ENCODE measurements at places on chromosomes 7 and 10.

DNA sequence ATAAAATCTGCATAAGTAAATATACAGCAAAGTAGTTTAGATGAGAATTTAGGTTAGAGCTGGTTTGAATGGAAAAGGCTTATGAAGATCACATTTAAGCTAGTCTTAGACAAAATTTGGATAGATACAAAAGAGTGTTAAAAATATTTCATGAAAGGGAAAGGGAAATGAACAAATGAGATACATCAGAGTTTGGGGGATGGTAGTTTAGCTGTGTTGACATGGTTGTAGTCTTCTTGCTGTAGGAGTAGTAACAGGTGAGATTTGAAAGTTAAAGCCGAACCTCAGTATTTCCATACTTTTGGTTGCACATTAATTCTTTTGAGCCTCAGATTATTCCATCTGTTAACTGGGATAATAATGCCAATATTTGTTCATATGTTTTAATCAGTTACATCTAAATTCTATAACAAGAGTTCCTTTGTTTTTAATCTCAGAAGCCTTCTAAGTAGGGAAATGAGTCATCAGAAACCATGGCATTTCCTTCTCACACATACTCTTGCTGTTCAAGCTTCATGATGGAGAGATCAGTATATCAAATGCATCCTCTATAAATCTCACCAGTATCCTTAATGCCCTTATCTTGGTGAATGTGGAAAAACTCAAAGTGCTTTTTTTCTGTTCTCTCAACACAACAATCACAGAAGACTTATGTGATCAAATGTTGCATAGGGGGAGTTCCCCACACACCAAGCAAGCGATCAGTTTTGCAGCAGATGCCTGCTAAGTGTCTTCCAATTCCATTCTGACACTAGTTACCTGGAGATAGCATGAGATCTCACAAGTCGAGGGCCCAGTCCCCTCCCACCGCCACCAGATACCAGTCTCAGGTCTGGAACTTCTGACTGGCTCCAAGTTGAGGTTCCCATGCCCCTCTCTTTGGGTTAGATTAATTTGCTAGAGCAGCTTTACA, 84.7 kb downstream of the MAPK8 start:
- peak; percentile 79 for DNase-seq

DNA sequence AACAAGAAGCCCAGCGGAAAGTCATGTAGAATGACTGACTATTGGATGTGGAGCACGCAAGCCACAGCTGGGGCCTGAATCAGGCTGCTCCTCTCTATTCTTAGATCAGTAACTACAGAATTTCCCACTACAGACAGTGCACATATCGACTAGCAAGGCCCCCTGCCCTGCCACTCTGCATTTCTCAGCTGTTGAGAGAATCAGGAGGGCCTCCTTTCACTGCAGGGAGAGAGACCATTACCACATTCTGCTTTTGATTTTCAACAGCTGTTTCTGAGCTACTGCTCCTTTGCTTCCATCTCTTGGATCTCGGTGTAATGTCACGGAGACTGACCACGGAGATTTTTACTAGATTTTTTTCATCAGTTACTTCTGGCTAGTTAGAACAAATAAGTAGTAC, 73.8 kb downstream of the PON1 start:
- DNase-seq = no peak

GRCh38 chr10:33566001-33566400, 231.5 kb upstream of the NRP1 start:
- no peak for DNase-seq

DNA sequence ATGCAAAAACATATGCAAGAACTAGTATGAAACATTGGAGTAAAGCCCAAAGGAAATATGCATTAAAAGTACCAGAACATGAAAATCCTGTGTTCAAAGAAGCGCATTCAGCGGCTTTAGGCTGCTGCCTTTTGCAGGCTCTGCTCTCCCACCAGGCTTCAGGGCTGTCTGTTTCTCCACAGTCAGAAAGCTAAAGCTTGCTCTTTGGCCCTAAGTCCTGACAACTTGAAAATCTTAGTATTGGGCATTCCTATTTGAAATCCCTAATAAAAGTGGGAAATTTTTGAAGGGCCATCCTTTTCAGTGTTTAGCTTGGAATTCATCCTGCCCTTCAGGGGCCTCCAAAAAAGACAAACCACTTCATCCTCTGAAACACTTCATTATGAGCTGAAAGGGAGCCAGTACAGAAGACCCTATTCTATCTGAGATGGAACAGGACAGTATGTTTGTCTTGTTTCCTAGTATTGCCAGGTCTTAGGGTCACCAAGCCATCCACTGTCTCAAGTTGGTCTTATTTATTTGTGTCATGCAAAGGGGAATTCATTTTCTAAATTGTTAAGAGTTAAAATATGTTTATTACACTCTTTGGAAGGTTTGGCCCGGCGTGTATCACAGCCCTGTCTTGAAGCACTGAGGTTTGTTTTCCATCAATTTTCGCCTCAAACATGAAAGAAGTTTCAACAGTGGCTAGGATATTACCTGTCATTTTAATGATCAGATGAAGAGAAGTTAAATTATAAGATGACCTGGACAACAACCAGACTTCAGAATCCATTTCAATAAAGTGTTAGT, 326.3 kb upstream of the BMPER start:
- DNase-seq = no peak

DNA sequence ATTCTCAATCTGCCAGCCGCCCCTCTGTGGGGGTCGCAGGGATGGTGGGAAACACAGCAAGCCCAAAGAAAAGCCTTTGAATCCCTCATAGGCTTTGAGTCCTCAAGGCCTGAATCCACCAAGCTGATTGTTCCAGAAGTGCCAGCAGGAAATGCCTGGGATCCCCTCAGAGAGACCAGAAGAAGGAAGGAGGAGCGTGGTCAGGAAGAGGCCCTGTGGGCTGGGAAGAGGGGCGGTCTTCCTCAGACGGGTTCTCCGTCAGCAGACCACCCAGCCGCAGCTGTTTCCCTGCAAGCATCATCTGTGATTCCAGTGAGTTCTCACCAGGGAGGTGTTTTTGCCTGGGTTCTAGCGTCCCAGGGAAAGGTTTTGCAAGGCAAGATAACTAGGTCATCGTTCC, 190.0 kb upstream of the KLF6 start:
- DNase-seq = no peak

DNA sequence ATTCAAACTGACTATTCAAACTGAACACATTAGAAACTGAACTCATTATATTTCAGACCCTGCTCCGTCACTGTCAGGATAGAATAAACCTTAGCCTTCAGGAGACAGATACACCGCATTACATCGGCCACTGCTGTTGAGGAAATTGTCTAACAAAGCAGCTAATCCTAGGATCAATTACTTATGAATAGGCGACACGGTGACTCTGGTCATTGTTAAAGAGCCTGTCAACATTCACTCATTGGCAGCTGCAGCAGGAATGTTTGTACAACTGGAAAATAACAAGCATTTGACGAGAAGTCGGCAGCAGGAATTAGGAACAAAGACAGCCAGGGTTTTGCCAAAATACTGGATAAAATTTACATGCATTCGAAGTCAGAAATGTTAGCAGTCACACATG, 112.0 kb upstream of the MKX start:
- no peak for DNase-seq

DNA sequence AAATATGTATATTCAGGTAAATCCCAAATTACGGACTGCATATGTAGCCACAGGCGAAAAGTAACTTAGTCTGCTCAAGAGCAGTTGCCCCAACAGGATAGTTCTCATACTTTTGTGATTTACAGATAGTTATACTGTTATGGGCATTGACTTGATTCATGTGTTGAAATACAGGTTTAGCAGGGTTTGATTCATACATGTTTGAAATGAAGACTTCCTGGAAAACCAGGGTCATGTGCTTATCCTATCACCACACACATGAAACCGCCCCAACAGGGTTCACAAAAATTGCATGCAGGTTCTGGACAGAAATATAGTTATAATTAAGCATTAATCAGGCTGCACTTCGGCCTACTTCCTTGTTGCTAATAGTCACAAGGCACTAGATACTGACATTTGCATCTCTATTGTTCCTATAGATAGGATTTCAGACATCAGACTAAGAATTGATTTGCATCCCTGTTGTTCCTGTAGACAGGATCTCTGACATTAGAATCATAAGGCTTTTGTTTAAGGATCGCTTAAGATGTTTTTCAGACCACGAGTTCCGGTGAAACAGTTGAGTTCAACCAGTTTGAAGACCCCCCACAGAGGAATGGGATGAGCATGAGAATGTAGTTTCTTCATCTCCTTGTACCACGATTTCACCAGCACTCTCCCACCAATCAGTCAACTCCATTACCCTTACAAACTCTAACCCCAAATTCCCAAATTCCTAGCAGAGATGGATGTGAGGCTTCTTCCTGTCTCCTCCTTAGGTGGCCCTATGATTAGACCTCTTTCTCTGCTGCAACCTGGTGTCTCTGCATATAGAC, 2.0 kb upstream of the ZNF398 start:
- peak; percentile 66 for DNase-seq

GRCh38 chr7:24715661-24716479, 41.4 kb downstream of the GSDME start:
- peak; percentile 39 for DNase-seq

DNA sequence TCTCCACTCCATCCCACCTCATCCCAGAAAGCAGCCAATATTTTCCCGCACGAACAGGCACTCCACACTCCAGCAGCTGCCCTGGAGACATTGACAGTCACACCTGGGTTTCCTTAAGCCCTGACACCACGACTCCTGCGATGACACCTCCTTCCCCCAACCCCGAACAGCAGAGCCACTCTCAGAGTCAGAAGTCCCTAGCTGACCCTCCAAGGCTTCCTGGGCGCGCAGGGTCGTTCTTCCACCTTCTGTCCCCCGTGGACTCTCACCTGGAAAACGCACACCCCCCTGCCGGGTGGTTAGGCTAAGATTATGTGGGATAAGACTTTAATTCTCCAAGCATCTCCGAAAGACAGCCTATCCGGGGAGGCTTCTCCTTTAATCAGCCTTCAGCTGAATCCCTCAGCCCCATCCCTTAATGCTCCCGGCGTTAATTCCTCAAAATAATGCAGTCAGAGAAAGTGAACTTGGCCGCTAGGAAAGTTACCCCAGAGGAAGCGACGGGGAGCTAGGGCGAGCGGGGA, 1.1 kb downstream of the DENND11 start:
- DNase-seq = no peak

DNA sequence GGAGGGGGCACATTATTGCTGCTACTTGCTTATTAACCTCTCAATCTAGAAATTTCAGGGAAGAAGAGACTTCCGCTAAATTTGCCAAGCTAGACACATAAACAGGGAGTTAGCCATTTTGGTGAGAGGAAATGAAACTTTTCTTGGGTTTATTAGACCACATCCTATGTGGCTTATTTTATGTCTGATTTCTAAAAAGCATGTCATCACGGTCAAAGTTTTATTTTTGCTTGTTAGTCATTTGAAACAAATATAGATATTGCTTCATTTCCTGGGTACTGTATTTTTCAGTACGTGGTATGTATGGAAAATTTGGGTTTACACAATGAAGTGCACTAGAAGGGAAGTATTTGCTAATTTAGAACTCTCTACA, 144.1 kb downstream of the TCF7L2 start:
- DNase-seq = no peak

DNA sequence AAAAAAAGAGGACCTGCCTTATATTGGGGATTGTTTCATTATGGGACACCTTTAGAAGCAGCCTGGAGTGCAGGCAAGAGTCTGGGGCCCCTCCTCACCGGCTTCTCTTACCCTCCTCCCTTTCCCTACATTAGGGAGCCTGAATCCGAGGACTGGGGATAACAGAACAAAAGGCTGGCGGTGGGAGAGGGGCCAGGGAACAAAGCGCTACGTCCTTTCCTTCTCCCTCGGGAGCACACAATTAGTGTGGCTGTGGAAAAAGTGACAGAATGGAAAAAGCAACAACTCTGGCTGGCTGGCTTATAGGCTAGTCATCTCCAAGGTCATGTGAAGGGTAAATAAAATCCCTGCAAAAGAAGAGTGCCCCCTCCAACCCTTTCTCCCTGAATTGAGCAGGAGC, 74.7 kb downstream of the LSM5 start:
- DNase-seq = no peak

GRCh38 chr7:45874408-45875131, 1.7 kb upstream of the CCDC201 start:
- peak; percentile 61 for DNase-seq
